Urinary bladder (tissue), 4 donors: ENCODE measurements at places on chromosomes 3 and 15. TPM values are rescaled to one million over a fixed set of nuclear protein-coding genes. Genes with fewer than 3 reads are reported as not detected.

DNA sequence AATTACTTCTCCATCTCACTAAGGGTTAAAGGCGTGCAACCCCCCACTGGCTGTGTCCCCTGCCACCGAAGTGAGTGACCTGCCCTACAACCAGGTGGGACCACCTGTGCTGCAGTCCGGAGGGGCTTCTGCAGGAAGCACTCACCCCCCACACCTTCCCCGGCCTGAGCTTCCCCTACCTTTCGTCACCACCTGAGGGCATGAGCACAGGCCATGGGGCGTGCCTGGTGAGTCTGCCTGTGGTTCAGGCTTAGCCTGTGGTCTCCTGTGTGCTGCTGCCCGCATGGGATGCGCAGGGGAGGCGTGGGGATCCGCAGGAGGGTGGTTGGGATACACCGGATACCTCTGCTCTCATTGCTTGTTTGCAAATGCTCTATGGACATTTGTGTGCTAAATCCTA, 46.0 kb downstream of the KLHL25 start:
- no peak for DNase-seq

- no peak for DNase-seq
Observed at GRCh38 chr15:73687351-73687750, 3.2 kb downstream of the CD276 start.

DNA sequence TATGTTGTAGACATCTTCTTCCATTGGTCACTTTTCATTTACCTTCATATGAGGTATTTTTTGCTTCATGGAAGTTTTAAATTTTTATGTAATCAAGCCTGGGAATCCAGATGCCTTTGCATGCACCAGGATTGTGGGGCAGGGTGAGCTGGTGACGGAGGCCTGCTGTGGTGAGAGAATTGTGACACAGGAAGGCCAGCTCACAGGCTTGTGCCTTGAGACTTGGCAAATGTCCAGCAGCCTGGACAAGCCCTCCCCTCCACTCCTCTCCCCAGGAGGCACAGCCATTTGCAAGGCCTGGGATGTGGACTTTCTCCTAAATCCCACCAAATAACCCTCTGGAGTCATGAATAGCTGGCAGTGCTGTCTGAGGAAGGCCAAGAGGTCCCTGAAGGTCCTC, 67.4 kb downstream of the RHCG start:
- no peak for DNase-seq

- no peak for DNase-seq
Observed at GRCh38 chr3:181344331-181344730, 354.8 kb upstream of the DNAJC19 start.

DNA sequence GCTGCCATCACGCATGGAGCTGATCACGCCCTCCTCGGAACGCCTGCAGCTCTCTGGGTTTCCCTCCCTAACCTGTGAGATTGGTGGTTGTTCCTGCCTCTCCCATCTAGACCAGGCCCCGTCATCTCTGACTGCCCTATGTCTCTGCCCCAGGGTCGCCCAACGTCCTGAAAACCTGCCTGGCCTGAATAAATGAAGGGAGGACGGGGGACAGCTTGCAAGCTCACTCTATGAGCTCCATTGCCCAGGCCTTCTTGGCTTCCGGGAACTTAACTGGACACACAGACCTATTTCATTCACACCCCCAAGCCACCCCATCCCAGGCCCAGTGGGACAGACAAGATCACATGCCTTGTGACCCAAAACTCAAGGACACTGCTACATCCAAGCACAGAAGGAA, 274.2 kb downstream of the XXYLT1 start:
- no peak for DNase-seq

DNA sequence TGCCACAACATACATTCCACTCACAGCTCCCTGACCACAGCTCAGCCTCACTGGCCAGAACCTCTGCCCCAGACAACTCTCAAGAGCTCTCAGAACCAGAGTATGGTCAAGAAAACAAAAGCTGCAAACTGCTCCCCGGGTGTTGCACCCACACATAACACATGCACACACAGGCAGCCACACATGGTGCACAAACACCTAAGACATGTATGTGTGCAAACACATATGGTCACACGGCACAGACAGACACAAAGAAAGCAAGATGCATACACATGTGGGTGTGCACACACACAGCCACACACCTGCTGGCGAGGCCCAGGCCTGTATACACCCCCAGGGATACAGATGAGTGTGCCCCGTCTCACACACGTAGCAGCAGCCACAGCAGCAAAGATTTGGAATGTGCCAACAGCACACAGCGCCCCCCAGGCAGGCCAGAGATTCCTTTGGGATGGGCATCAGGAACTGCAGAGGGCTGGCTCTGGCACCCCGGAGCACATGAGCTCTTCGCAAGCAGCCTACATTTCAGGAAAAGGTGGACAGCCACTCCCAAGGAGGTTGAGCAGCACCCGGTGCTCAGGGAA, 6.6 kb downstream of the KLF15 start:
- no peak for DNase-seq

Gene RETNLB
- not detected for total RNA-seq
